ENCODE measurements at places on chromosomes 4 and X.

- no peak for DNase-seq
These were observed 4.8 kb downstream of the CPE start for GRCh38 chr4:165383591-165384073.

- DNase-seq, result no peak
These were observed 22.2 kb downstream of the LIN54 start for GRCh38 chr4:82988323-82988832.

DNA sequence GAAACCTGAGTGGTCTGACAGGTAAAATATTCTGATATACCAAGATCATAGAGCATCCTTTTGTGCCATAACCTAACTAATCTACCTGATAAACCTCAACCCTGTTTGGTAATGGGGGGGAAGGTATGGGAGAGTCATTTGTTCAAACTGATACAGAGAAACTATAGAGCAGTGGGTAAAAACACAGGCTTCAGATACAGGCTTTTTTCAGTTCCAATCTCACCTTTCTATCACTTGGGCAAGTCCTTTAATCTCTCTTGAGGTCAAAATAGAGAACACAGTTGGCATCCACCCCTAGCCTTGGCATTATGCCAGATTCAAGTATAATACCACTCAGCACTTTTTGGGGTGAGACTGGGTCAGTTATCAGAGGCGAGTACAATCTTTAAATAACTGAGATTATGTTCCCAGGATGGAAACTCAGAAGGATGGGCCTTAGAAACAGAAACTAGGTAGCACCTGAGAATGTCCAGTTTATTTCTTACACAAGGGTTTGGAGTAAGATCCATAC is 880 bp upstream of the ETDC start:
- DNase-seq, result no peak

- no peak for DNase-seq
These were observed 1330.5 kb upstream of the PABPC4L start for GRCh38 chr4:135532132-135532531.

DNA sequence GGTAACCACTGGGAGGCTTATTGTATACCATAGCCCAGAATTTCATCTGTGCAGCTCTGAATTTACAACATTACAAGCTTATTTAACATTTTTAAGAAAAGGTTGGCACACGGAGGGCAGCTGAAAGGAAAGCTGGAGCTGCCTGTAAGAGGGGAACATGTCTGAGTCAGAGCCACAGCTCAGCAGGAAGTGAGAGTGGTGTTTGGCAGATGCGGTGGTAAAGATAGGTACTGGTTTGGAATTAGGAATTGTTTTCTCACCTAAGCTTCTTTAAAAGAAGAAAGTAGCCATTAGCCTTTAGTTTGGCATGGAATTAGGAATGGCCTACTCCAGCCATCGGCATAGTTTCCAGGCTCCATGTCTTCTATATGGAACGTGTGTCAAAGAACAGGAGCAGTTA is 172.5 kb upstream of the ANXA3 start:
- DNase-seq, result no peak

DNA sequence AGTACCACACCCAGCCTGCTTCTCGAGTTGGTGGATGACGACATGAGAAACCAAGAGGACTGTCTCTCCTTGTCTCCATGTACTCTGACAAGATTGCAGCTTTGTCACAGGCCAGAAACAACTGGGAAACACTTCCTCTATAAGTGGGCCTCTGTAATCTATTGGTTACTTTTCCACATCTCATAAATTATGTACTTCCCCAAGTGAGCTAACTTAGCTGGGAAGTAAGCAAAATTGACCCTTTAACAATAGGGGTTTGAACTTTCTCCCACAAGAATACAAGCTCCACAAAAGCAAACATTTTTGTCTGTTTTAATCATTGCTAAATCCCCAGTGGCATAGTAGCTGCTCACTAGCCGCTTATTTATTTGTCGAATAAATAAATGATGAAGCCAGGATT is 14.1 kb upstream of the USO1 start:
- DNase-seq, result peak; percentile 22

- DNase-seq, result peak; percentile 25
These were observed 13.2 kb downstream of the RUFY3 start for GRCh38 chr4:70734971-70735370.

- no peak for DNase-seq
These were observed 337.5 kb downstream of the GRIA2 start for GRCh38 chr4:157558016-157558415.

- no peak for DNase-seq
These were observed 25.7 kb downstream of the MAPK10 start for GRCh38 chr4:86334020-86334750.

DNA sequence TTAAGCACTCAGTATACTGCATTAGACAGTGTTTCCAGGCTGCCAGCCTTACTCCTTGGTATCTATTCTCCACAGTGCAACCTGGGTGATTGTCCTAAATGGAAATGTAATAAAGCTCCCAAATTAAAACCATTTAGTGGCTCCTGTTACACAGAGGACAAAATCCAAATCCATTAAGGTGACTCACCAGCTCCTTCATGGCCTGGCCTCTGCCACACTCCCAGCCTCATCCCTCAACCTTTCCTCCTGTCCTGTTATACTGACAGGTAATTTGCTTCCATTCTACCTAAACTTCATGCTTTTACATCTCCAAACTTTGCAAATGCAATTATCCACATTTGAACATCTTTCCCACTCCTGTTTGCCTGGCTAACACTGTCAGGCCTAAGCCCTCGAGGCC is 140.3 kb downstream of the INPP4B start:
- DNase-seq, result no peak

GRCh38 chrX:138745196-138745595 is 33.7 kb upstream of the FGF13 start:
- peak; percentile 31 for DNase-seq

DNA sequence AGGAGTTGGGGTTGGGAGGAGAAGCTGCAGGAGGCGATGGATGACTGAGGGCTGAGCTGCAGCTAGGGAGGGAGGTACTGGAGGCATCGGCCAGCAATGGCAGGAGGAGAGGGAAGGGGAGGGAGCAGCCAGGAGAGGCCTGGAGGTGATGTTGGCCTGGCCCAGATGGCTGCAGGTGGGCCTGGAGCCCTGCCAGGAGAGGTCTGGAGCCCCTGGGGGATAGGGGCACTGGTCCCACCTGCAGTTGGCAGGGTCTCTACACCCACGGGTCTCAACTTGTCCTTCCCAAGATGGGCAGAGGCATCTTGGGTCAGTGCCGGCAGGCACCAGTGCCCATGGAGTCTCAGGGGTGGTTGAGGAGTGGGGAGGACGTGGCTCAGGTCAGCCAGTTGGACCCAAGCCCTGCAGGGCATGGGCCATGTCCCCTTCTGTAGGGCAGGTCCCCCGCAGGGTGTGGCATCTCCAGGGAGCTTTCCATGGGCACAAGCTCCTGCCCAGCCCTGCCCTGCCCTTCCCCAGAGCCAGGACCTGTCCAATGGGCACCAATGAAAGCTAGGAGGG is 2.7 kb upstream of the MXD4 start:
- no peak for DNase-seq

DNA sequence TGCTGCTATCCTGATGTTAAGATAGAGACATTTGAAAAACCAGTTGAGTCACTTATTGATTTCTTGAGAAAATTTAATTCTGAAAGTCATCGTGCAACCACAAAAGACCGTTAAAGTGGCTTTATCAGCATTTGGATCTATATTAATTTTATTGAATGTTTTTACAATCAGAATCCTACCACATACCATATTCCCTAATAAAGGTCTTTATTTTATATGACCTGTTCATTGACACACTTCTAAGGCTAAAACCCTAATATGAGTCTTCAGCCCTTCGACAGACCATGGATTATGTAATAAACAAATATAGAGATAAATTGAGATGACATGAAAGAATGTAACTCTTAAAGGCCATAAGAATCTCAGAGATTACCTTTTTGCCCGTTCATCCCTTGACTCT is 68.1 kb downstream of the BANK1 start:
- no peak for DNase-seq

- no peak for DNase-seq
These were observed 77.1 kb upstream of the IGFBP7 start for GRCh38 chr4:57187246-57187645.

- DNase-seq, result no peak
These were observed 216.9 kb upstream of the NEIL3 start for GRCh38 chr4:177092807-177093206.

DNA sequence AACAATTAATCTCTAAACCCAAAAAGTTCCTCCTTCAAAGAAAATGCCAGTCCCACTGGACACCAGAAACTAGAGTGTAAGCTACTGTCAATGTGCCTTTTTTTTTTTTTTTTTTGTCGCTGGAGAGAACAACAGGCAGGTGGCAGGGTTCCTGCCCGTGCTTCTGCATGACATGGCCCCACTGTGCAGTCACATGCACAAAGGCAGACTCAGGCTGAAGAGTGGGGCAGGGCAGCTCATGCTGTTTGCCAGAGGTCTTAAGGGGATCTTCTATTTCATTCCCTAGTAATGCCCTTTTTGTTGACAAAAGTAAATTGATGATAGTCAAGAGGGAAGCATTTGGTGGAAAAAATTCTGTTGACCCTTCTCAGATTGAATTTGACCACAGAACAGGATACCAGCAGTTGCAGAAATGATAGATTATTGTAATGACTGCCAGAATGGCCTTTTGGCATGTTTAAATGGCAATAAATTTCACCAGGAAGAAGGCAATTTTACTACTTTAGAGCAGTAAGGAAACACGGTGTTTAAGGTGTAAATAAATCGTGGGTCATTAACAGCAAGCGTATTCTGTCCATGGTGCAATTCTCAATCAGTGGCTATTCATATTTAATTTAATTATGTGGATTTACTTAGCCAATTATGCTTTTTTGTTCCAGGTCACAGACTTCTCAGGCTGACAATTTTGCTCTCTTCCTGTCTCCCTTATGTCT is 80.9 kb downstream of the NKX6-1 start:
- no peak for DNase-seq

DNA sequence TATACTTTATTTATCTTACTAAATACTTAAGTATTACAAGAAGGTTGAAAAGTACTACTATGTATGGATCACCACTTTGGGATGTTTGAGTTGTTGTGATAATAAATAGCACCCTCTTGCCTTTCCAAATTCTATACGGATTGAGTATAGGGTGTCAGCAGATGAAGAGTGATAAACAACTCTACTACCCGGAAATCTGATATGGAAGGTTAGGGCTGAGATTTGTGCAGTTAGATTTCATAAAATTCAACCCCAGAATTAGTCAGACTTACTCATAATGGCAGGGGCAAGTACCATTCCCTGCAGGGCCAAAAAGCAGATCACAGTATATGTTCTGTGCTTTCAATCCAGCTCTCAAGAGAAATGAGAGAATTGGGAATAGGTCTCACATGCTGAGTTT is 1008.9 kb upstream of the PCDH7 start:
- DNase-seq, result no peak

GRCh38 chrX:15194146-15194545 is 75.7 kb downstream of the ASB9 start:
- no peak for DNase-seq

GRCh38 chr4:52751487-52751911 is 274 bp upstream of the ERVMER34-1 start:
- DNase-seq, result no peak

GRCh38 chr4:76035799-76036380 is at the start of gene CXCL11:
Gene CXCL11 (minus strand): TSS chr4:76036070. CDS start chr4:76035987, 83 bp downstream.
- DNase-seq, result no peak

- DNase-seq, result no peak
These were observed 258.8 kb downstream of the ARHGAP24 start for GRCh38 chr4:85733798-85734197.

DNA sequence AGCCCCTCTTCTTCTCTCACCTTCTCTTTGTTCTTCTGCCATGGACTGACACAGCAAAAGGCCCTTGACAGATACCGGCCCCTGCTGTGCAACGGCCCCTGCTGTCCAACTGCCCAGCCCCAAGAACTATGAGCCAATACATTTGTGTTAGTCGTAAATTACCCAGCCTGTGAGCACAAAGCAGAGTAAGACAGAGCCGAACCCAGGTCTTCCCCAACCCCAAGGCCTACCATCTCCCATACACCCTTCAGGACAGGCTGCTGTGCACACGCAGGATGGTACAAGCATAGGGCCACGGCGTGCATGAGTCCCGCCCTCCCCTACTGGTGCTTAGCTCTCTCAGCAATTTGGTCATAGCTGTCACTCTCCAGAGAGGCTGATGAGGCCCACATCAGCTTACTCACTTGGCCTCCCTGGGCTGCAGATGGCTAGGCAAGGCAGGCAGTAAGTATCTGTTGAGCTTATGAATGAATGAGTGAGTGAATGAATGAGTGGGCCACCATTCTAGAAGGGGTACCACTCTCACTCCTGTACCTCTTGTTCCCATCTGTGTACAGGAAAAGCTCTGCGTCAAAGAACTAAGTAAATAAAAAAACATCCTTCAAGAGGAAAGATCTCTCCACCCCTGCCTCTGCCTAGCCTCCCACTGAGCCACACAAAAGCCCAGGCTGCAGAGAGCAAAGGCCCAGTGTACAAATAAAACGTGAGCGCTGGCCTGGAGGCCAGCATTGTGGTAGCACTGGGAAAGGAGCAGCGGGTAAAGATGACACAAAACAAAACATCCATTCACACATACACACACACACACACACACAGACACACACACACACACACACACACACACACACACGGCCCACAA is 13.9 kb downstream of the WDR1 start:
- DNase-seq, result no peak

GRCh38 chr4:85107553-85107952 is 141.1 kb upstream of the WDFY3 start:
- no peak for DNase-seq

GRCh38 chrX:107804427-107804826 is 21.2 kb upstream of the MID2 start:
- peak; percentile 21 for DNase-seq

DNA sequence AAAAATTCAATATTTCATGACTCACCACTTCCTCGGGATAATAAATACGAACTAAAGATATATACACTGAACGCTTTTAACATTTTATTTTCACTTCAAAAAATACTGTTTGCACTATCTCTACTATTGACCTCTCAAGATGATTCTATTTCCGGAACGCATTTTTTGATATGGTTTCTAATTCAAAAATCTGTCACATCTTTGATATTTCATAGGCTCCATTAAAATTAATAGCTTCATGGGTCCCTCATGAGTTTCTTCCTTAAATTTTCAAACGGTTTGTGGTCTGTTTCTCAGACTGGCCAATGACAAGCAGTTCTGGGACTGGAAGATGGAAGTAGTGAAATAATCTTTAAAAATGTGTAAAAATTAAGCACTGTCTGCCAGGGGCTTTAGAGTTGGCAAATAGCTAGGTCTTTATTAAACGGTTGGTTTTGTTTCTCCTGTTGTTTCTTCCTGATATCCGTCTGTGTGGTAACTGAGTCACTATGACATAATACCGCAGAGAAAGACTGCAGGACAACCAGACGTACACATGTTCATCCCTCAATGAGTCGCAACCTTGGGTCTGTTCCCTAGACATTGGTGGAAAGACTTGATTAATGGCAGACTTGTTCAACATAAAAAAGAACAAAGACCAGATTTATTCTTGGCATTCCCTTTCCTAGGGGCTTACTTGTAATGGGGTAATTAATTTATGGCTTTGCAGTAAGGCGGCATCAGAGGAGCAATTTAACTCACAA is 133.8 kb downstream of the PALLD start:
- no peak for DNase-seq

GRCh38 chrX:1717373-1717772 is 102.5 kb downstream of the ASMT start:
- no peak for DNase-seq
